Muscle of back (tissue), 13 donors: ENCODE measurements at places on chromosomes 7 and 10. TPM values are rescaled to one million over a fixed set of nuclear protein-coding genes. Genes with fewer than 3 reads are reported as not detected.

Gene AFAP1L2
- 41.0 TPM for polyA plus RNA-seq

DNA sequence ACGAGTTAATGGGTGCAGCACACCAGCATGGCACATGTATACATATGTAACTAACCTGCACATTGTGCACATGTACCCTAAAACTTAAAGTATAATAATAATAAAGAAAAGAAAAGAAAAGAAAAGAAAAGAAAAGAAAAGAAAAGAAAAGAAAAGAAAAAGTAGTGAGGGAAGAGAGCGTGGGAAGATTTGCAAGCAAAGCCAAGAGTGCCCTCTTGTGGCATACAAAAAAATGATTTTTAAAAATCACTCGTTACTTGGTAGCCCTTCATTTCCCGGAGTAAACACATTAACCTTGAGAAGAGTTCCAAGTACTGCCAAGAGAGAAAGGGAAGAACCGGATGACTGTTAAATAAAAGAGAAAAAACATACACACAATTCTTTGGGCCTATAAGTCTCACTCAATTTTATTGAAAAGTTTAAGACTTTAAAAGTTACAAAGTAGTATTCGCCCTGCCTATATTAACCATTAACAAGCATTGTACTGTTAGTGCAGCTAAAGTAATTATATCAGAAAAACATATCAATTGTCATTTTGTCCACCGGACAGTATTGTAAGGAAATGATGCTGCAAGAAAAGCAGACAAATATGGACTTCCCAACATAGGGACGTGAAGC, 6.2 kb upstream of the CH25H start:
- no peak for DNase-seq

Gene VWDE
- polyA plus RNA-seq: 3.4 TPM

Gene NMT2
- polyA plus RNA-seq: 15.1 TPM

Gene RELN
- polyA plus RNA-seq: 7.2 TPM

Gene RABGEF1
- polyA plus RNA-seq: 20.7 TPM

Gene GRID2IP
- polyA plus RNA-seq: 0.19 TPM

GRCh38 chr7:114574384-114574783, 159.8 kb downstream of the FOXP2 start:
- DNase-seq: no peak

Gene DKK1
- polyA plus RNA-seq: 4.3 TPM

GRCh38 chr10:95963202-95963990, 55.6 kb downstream of the CC2D2B start:
- no peak for DNase-seq

- no peak for DNase-seq
Measured at GRCh38 chr7:2163600-2164555, 68.9 kb downstream of the MAD1L1 start.

Gene FGL2
- polyA plus RNA-seq: 12.6 TPM

- DNase-seq: no peak
Measured at GRCh38 chr7:71457021-71457420, 325.1 kb downstream of the GALNT17 start.

- no peak for DNase-seq
Measured at GRCh38 chr10:132624847-132625471, 87.4 kb downstream of the INPP5A start.

Gene SHTN1
- polyA plus RNA-seq: 7.0 TPM

GRCh38 chr10:59587083-59587755, 122.4 kb downstream of the SLC16A9 start:
- DNase-seq: no peak

GRCh38 chr10:116626815-116627214, 6.1 kb downstream of the PNLIPRP2 start:
- DNase-seq: no peak

DNA sequence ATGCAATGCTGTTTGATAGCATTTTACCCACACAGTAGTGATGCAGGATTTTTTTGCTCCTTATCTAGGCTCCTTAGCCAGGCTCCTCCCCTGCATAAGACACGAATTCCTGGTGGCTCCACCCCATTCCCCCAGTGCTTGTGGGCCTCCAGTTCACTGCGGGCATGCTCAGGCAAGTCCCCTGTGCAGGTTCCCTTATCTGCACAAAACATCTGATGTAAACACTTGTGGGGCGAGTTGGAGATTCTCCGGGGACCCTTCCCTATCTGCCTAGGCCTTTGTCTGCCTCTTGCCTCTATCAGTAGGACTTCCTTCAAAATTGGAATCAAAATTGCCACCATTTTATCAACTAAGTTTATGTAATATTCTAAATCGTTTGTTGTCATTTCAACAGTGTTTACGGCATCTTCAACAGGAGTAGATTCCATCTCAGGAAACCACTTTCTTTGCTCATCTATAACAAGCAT, 5.4 kb upstream of the STK17A start:
- no peak for DNase-seq

Gene PDK4
- polyA plus RNA-seq: 15.9 TPM

Gene CYP2C19
- not detected for polyA plus RNA-seq

DNA sequence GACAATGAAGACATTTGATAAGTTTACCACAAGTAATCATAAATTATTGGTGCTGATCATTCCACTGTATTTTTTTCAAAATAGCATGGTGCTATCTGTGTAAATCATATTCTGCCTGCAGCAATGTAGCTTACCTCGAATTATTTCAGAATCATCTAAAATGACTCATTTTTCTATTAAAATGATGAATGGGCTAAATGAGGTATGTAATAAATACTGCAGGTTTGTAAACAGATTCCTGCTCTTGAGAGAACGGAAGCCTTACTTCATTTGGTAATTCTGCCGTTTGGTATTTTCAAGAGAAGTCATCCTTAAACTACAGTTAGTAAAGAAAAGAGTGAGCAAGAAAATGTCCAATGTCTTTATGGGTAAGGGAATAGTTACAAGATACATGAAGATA, 115.9 kb downstream of the CHCHD3 start:
- no peak for DNase-seq

GRCh38 chr10:96843823-96844222, 11.7 kb downstream of the LCOR start:
- no peak for DNase-seq

Gene STAG3
- 9.9 TPM for polyA plus RNA-seq

Gene HOXA6
- polyA plus RNA-seq: 0.27 TPM

DNA sequence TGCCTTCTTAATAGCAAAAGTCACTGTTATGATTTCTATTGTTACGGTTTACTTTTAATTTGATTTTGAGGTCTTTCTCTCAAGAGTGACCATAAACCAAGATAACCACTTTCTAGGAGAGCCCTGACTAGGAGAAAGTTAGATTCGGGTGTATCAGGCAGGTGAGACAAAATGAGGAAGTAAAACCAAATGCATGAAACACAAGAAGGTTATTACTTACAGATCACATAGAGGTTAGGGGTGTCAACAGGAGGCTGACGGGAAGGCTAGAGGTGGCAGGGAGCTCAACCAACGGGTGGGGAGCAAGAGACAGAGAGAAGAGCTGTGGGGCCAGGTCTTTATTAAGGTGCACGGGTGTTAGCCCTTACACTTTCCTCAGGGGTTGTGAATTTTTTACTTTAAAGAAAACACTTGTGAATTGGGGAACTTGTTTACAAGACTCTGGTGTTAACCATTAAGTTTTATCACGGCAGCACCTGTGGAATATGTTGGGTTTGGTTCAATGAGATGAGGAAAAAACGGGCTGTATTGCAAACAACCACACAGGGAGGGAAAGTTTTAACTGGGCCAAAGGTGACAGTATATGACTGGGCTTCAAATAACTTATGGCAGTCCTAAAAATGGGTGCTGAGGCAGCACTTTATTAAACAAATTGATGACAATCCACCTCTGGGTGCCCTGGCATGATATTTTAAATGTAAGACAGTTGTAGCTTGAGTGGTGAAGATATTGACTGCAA, 154.9 kb downstream of the SDHAF3 start:
- DNase-seq: no peak

Gene CAV2
- 56.7 TPM for polyA plus RNA-seq

DNA sequence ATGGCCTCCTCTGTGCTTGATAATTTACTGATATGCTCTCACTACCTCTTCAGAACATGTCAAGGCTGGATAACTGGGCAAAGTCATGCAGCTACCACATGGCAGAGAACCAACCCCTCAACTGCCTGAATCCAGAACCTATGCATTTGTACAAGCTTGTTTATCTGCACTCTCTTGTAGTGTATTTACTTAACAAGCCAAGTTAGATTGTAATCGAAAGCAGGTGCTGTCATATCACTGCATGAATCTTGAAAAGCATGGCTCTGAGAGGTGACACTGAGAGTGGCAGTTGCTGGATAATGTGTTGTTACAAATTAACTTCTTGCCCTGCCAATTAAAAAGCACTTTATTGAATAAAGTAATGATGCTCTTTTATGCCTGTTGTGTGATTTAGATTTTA, 588.6 kb downstream of the NRG3 start:
- no peak for DNase-seq

GRCh38 chr7:88361357-88361756, 54.7 kb upstream of the STEAP4 start:
- no peak for DNase-seq

- no peak for DNase-seq
Measured at GRCh38 chr10:90675621-90676020, 182.2 kb downstream of the HTR7 start.

- peak; percentile 94 for DNase-seq
Measured at GRCh38 chr10:89515031-89515841, 20.2 kb downstream of the SLC16A12 start.

- DNase-seq: no peak
Measured at GRCh38 chr7:79037001-79037400, 416.5 kb downstream of the MAGI2 start.

- DNase-seq: no peak
Measured at GRCh38 chr10:110216240-110216639, 8.8 kb downstream of the MXI1 start.

DNA sequence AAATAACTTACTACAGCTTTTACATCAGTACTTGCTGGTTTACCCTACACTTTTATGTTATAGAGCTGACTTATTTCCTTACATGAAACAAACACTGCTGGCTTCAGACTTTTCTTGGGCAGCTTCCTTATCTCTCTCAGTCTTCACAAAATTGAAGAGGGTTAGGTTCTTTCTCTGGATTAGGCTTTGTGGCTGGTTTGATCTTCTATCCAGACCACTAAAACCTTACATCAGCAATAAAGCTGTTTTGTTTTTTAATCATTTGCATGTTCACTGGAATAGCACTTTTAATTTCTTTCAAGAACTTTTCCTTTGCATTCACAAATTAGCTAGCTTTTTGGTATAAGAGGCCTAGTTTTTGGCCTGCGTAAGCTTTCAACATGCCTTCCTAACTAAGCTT, 218.7 kb downstream of the LRRTM3 start:
- DNase-seq: no peak

DNA sequence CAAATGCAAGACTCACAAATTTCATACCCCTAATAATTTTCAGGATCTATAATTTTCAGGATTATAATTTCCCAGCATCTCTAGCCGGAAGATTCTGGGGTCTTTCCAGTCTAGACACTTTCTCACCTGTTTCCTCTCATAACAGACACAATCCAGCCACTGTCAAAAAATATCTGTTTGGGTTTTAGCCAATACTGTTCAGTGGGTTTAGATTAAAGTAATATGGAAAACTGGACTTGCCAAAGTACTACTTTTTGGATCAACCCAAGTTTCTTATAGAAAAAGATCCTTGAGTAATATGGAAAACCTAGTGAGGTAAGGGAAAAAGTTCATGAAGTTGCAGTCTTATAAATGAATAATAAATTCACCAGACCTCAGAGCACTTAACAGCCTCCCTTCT, 62.1 kb upstream of the NEBL start:
- peak; percentile 32 for DNase-seq

DNA sequence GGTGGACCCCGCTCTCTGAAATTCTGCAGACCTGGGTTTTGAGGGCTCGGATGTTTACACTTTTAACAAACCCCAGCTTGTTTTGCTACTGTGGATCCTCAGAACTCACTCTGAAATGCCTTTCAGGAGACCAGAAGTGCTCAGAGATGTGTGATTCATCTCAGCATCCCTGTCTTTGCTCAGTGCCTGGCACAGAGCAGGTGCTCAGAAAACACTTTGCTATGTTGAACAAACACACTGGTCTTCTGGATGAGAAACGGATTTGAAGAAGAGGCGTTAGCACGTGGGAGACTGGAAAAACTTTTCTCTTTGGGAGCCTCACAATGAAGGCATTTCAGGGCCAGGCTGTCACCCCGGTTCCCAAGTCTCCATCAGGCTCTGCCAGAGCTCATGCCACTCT, 53.3 kb downstream of the SH3PXD2A start:
- no peak for DNase-seq

DNA sequence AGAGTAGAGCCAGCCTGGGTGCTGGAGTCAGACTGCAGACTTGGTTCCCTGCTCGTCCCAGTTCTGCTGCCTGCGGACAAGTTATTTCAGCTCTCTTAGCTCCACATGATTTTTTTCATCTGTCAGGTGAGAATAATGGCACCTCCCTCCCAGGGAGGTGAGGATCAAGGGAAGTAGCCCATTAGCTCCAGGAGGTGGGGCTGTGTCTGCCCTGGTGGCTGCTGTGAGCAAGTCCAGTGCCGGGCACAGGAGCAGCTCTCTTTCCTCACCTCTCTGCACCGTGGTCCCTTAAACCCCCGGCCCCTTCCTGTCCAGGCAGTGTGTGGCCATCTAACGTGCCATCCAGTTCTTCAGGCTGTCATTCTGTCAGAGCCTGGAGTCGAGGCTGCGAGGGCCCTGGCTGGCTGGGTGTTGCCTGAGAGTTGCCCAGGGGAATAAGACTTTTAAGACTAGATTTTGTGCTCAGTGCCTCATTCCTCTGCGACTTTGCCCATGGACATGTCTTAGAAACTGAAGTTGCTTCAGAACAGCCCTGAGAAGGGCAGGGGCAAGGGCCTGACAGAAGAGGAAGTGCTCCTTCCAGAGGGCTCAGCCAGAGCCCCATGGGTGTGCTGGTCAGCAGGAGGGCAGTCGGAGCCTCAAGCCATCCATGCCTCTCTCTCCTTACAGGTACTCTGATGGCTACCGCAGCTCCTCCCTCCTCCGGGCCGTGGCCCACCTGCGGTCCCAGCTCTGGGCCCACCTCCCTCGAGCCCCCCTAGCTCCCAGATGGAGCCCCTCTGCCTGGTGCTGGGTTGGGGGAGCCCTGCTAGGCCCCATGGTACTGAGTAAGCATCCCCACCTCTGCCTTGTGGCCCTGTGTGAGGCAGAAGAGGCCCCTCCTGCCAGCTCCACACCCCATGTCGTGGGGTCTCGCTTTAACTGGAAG, 5.0 kb downstream of the ABCB8 start:
- no peak for DNase-seq

DNA sequence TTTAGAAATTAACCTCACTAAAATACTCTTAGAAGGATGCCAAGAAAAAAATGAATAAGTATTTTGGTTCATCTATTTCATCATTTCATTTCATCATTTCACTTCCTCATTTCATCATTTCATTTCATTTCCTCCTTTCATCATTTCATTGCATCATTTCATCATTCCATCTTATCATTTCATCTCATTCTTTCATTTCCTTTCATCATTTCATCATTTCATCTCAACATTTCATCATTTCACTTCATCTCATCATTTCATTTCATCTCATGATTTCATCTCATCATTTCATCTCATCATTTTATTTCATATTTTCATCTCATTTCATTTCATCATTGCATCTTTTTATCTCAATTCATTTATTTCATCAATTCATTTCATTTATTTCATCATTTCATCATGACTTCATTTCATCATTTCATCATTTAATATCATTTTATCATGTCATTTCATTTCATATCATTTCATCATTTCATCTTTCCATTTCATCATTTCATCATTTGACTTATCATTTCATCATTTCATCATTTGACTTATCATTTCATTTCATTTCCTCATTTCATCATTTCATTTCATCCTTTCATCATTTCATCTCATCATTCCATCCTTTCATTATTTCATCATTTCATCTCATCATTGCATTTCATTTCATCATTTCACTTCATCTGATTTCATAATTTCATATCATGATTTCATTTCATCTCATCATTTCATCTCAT, 129.9 kb downstream of the ZNF92 start:
- no peak for DNase-seq

Gene IL6
- 0.30 TPM for polyA plus RNA-seq

GRCh38 chr7:74495112-74496086, 41.7 kb downstream of the GTF2IRD1 start:
- DNase-seq: no peak
